ENCODE measurements at places on chromosomes 1 and 21.

- H3K27ac ChIP-seq: no peak overlapping the region
- H3K4me3 ChIP-seq: no peak overlapping the region
- no peak for DNase-seq
- H3K36me3 ChIP-seq: no peaks in the 10 kb centered on the region
- no peaks in the 10 kb centered on the region for H3K27me3 ChIP-seq
Observed at GRCh38 chr1:116737855-116738321, 16.3 kb upstream of the CD2 start.

GRCh38 chr1:18429654-18430053 lies 51.1 kb upstream of the KLHDC7A start:
- H3K4me3 ChIP-seq: no peak overlapping the region
- H3K27me3 ChIP-seq: no peaks in the 10 kb centered on the region
- no peaks in the 10 kb centered on the region for H3K4me1 ChIP-seq
- no peak overlapping the region for H3K27ac ChIP-seq

DNA sequence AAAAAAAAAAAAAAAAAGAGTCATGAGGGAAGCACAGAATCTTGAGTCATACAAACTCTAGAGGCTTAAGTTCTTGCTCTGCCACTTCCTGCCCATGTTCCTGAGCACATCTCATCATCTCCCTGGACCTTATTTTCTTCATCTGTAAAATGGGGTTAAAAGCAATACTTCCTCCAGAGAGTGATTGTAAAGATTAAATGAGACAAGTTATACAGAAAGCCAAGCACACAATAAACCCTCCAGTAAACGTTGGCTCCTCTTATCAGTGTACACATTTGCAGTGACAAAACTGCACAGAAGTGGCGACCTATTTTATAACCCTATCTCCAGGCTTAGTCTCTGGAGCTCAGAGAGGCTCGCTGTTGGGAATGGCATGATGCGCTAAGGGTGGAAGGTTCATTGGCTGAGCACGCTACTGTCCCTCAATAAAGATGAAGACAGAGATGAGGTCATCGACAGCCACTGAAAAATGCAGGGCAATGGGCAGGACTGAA lies 82.1 kb downstream of the RRAGC start:
- H3K4me3 ChIP-seq: no peak overlapping the region
- H3K27me3 ChIP-seq: peaks cover 4% of the 10 kb centered on the region
- no peak overlapping the region for H3K27ac ChIP-seq

- H3K27ac ChIP-seq: no peak overlapping the region
- H3K4me3 ChIP-seq: no peak overlapping the region
- H3K27me3 ChIP-seq: no peaks in the 10 kb centered on the region
- no peak for DNase-seq
- no peaks in the 10 kb centered on the region for H3K4me1 ChIP-seq
Observed at GRCh38 chr1:157678721-157679120, 21.8 kb downstream of the FCRL3 start.

GRCh38 chr1:14952626-14953314 lies 200.8 kb upstream of the TMEM51 start:
- no peak overlapping the region for H3K27ac ChIP-seq
- DNase-seq: no peak
- no peaks in the 10 kb centered on the region for H3K4me1 ChIP-seq
- no peak overlapping the region for H3K4me3 ChIP-seq
- no peaks in the 10 kb centered on the region for H3K36me3 ChIP-seq

- H3K4me3 ChIP-seq: no peak overlapping the region
- DNase-seq: no peak
- peaks cover 5% of the 10 kb centered on the region for H3K4me1 ChIP-seq
- H3K36me3 ChIP-seq: no peaks in the 10 kb centered on the region
- H3K27ac ChIP-seq: no peak overlapping the region
Observed at GRCh38 chr1:13585612-13585991, 2.0 kb downstream of the PDPN start.

DNA sequence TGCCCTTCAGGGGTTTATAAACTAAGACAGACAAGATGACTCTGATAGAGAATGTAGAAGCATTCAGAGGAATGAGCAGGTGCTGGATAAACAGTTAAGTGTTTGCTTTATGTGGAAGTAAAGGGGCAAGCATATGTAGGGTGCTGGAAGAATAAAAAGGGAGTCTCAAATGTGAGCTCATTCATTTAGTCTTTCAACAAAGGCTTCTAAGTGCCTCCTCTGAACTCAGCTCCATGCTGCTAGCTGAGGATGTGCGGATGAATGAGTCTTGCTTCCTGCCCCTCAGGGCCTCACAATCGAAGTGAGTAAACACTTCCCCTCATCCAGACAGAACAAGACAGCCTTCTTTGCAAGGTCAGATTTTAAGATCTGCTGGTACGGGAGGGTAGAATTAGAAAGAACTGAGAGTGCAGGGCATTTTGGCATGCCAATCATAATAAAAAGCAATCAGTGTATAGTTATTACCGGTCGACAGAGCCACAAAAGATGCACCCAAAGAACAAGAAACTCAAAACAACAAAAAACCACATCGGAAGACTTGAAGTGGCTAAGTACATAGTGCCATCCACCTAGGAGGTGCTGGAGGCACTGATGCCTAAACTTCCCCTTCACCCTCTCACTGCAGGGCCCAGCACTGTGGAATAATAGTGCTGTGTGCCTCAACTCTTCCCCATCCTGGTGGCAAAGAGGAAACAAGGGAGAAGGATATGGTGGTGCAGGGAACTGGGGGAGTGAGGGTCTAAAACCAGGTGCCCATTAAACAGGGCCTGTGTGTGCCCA lies 69.8 kb downstream of the TNR start:
- no peak overlapping the region for H3K27ac ChIP-seq
- H3K36me3 ChIP-seq: no peaks in the 10 kb centered on the region
- H3K4me1 ChIP-seq: no peaks in the 10 kb centered on the region
- no peak overlapping the region for H3K4me3 ChIP-seq
